Activated CD4-positive, alpha-beta T cell treated with anti-CD3 and anti-CD28 coated beads for 48 hours (primary cell): ENCODE measurements at places on chromosomes 6 and 20.

DNA sequence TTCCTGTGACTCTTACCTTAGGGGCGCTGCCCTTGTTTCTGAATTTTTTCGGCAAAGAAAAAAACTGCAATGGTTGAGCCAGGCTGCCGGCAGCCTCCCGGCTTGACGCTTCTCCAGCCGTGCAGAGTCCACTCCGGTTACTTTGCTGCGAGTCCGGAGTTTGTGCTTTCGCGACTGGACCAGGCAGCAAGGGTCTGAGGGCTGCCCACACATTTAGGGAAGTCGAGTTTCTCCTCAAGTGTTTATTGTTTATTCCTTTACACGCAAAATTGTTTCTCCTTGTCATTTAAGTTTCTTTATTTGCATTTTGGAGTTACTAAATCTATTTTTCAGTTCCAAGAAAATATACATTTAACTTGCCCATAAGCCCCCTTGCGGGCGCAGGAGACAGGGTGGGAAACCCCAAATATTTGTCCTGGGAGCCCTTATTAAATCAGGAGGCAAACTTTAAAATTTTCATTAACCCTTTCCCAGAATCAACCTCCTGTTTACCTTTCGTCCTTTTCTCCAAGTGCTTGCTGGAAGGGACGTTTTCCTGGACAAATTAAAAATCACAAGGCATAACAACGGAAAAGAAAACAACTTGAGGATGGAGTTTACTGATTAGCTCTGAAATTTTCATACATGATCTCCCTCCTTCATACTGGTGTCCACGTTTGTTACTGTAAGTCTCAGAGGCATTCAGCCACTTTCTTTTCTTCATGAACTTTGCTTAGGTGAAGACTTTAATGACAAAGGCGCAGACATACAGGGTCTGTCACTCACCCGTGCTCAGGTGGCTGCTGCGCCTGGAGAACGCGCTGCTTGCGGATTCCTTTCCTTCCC is 1.7 kb upstream of the PDE10A start:
- no peak for DNase-seq

GRCh38 chr20:61480158-61480825 is 228.2 kb downstream of the CDH4 start:
- DNase-seq, result no peak

DNA sequence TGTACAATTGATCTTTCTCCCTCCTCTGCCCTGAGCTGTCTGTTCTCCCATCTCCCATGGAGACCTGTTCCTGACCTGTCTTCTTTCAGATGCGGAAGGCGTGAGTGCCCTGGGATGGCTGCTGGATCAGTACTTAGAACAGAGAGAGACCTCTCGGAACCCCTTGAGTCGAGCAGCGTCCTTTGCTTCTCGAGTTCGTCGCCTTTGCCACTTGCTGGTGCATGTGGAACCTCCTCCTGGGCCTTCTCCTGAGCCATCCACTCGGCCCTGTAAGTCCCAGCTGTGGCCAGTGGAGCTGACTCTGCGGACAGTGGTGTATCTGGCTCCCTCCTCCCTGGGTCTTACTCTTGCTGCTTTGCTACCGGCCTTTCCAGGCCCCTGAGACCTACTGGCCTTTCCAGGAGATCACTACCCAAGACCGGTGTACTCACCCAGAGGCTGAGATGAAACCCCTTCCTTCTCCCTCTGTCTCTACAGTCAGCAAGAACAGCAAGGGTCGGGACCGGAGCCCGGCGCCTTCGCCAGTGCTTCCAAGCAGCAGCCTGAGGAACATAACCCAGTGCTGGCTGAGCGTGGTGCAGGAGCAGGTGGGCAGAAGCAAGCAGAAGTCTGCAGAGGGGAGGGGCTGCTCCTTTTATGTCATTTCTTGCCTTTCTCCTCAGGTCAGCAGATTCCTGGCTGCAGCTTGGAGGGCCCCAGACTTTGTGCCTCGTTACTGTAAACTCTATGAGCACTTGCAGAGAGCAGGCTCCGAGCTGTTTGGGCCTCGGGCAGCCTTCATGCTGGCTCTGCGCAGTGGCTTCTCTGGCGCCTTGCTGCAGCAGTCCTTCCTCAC is 22.5 kb downstream of the CUL9 start:
- DNase-seq, result no peak

- no peak for DNase-seq
Observed at GRCh38 chr20:60313614-60314013, 355.4 kb downstream of the CDH26 start.

DNA sequence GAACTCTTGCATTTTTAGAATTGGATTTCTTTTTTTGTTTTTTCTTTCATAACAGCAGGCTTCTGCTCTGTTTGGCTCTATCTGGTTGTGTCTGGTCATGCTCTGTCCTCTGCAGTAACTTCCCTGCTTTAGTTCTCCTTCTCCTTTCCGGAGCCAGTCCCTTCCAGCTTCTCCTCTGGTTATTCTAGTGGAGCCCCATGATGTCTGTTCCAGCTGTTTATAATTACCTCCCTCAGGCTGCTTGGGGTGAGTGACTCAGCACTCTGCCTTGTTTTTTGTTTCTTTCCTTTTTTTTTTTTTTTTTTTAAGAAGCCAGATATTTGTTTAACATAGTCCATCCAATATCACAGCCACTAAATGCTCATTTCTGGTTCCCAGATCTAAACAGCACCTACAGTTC is 409.6 kb downstream of the MAFB start:
- no peak for DNase-seq

GRCh38 chr20:63129991-63130657 is 85.8 kb downstream of the YTHDF1 start:
- DNase-seq, result no peak

GRCh38 chr6:6760002-6760401 is 171.5 kb downstream of the LY86 start:
- DNase-seq, result no peak

DNA sequence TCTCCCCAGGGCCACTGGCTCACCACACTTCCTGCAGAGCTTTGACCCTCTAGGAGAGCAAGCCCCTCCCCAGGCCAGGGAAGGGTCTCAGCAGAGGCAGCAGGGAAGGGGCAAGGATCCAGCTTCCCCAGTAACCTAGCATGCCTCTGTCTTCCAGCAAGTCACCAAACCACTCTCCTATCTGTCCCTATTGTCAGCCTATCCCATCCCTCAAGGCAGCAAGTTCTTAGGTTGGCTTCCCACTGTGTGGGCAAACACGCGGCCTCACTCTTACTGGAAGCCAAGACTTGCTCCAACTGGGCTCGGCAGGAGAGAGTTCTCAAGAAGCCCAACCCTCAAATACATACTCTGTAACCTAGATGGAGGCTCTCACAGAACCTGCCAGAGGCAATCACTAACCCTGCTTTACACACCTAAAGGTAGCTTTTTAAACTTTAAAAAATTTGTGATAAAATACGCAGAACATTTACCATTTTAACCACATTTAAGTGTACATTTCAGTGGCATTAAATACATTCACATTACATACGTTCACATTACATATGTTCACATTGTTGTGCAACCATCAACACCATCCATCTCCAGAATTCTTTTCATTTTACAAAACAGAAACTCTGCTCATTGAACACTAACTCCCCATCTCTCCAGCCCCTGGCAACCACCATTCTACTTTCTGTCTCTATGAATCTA is 58.5 kb downstream of the MRPL14 start:
- no peak for DNase-seq

- DNase-seq, result no peak
Observed at GRCh38 chr20:29448806-29449470, 1808.5 kb upstream of the DEFB115 start.

DNA sequence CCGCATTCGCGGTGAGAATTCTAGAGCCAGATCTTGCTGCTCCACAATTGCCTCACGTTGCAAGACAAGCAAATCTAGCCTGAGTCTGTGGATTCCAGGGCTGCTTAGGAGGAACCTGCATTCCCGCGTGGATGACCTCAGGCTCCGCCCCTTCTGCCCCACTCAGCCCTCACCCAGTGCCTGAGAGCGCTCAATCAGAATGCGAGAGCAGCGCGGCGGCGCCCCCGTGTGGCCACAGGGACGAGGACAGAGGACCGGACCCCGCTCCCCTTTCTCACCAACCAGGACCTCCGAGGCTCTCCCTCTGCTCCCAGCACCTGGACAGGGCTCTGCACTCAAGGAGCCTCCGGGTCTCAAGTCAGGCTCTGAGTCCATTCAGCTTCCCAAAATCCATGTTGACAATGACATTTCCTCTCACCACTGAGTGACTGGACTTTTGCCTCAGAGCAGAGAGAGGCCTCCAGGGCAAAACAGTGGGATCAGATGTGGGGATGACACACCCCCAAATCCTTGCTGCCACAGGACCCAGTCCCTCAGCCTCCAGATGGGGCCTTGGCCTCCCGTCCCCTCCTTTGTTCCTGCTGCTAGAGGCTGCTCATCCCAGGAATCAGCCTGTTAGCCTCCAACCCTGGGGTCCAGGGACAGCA is 52.0 kb downstream of the RPP21 start:
- peak; percentile 93 for DNase-seq
